Fibroblast of the aortic adventitia (primary cell): ENCODE measurements at places on chromosomes 7 and 10. TPM values are rescaled to one million over a fixed set of nuclear protein-coding genes. Genes with fewer than 3 reads are reported as not detected.

The TMEM130 gene
- total RNA-seq = 0.27 and 0.57 TPM in 2 replicates

The TCAF2 gene
- 1.6 TPM in 2 replicates for total RNA-seq

The CLEC5A gene
- not detected in 2 replicates for total RNA-seq

The ANXA8L1 gene
- total RNA-seq = 1.2 TPM in 1 of 2 replicates, not detected in the other

The DENND2A gene
- total RNA-seq = 10.8 and 17.7 TPM in 2 replicates

The CACNA2D1 gene
- total RNA-seq = 46.0 and 90.5 TPM in 2 replicates

The AFAP1L2 gene
- 0.18 TPM in 1 of 2 replicates, not detected in the other for total RNA-seq

The NUTM2D gene
- total RNA-seq = 0.82 and 2.6 TPM in 2 replicates

The HGF gene
- total RNA-seq = 35.1 and 194 TPM in 2 replicates

The POT1 gene
- total RNA-seq = 19.5 and 45.8 TPM in 2 replicates

The TMEM72 gene
- not detected in 2 replicates for total RNA-seq

The DYNC1I1 gene
- 0.54 and 9.9 TPM in 2 replicates for total RNA-seq

The TRIL gene
- total RNA-seq = 0.81 and 6.3 TPM in 2 replicates

The GDF10 gene
- total RNA-seq = 11.1 TPM in 1 of 2 replicates, not detected in the other

The HABP2 gene
- total RNA-seq = not detected in 2 replicates

DNA sequence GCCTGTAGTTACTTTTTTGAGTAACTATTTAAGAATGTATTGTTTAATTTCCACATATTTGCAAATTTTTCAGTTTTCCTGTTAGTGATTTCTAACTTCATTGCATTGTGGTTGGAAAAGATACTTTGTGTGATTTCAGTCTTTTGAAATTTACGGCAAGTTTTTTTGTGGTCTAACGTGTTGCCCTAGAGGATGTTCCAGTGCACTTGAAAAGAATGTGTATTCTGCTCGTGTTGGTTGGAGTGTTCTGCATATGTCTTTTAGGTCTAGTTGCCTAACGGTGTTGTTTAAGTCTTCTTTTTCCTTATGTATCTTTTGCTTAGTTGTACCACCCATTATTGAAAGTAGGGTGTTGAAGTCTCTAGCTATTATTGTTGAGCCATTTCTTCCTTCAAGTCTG lies 59.7 kb downstream of the LCOR start:
- no peak for DNase-seq

- peak; percentile 11 for DNase-seq
Measured at GRCh38 chr10:12459762-12460161, 110.4 kb downstream of the CAMK1D start.

DNA sequence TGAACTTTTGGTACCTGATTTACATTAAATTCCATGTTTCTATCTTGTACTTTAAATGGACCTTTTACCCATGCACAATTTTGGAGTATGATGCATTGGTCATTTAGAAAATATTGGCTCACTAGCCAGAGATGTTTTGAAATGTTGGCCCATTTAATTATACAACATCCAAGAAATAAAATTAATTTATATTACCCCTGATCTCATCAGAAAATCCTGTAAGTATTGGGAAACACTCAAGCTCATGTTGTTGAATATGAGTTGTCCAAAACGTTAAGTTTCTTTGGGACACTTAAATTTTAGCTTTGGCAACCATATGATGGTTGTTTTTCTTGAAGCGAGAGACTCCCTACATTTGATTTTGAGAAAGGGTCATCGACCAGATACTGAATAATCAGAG lies 492.7 kb downstream of the RPS24 start:
- no peak for DNase-seq

GRCh38 chr10:60175441-60175971 lies 214.2 kb downstream of the ANK3 start:
- peak; percentile 22 for DNase-seq

DNA sequence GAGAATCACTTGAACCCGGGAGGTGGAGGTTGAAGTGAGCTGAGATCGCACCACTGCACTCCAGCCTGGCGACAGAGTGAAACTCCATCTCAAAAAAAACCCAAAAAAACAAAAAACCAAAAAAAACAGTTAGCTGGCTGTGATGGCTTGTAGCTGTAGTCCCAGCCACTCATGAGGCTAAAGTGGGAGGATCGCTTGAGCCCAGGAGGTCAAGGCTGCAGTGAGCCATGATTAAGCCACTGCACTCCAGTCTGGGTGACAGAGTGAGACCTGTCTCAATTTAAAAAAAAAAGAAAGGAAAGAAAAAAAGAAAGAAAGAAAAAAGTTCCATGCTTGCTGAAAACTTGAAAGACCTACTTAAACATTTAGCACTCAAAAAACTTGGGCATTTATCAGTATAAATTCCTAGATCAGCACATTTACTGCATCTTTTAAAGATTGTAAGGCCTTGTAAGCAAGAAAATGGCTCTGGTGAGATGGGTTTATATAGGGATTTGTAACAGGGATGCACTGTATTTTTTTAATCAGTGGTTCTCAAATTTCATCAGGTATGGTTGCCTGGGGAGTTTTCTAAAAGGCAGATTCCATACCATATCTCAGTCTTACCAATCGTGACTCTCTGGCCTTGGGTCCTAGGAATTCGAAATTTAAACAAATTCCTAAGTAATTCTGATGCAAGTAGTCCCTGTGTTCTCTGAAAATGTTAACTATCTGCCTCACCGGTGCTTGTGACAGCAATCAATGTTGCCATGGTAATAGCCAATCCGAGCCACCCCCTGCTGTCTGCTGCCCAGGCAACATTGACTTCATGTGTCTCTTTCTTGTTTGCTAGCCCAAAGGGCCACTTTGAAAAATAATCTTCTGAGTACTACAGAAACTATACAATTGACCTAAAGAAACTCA lies 11.5 kb upstream of the NT5C2 start:
- DNase-seq = no peak

- peak; percentile 83 for DNase-seq
Measured at GRCh38 chr10:100882671-100883311, 30.0 kb upstream of the SLF2 start.

DNA sequence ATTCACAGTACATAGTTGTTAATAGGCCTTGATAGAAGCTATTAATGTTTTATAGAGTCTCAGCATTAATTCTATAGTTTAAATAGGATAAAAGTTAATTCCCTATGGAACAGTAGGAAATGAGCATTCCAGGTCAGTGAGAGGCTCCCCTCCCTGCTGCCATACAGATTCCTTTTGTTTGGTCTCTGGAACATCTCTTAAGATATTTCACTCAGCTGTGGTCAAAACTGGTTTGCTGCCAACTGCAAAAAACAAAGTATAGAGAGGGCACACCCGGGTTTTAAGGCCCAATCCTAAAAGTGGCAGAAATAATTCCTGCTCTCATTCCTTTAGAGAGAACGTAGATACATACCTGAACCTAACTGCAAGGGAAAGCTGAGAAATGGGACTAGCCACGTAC lies 51.3 kb downstream of the MDFIC start:
- peak; percentile 78 for DNase-seq

- peak; percentile 99 for DNase-seq
Measured at GRCh38 chr7:134891262-134891695, 95.0 kb upstream of the AGBL3 start.

- no peak for DNase-seq
Measured at GRCh38 chr10:50552771-50553535, 70.8 kb downstream of the SGMS1 start.

DNA sequence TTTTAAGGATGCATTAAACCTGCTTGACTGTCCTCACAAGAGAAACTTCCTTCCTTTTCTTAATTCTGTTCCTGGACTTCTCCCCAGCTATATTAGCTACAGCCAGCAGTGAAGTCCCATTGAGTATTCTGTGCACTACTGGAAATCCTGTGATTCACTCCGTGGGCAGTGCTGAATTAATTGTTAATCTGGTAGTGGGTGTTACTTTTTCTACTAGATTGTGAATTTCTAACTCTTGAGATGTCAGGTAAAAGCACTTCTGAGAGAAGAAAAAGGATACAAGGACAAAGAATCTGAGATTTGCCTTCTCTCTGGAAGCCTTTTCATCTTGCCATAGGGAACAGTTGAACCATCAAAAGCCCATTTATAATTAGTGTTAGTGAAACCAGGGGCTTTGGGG lies 33.9 kb downstream of the CYCS start:
- no peak for DNase-seq

- DNase-seq = peak; percentile 77
Measured at GRCh38 chr7:107982918-107983389, 20.0 kb downstream of the LAMB1 start.

DNA sequence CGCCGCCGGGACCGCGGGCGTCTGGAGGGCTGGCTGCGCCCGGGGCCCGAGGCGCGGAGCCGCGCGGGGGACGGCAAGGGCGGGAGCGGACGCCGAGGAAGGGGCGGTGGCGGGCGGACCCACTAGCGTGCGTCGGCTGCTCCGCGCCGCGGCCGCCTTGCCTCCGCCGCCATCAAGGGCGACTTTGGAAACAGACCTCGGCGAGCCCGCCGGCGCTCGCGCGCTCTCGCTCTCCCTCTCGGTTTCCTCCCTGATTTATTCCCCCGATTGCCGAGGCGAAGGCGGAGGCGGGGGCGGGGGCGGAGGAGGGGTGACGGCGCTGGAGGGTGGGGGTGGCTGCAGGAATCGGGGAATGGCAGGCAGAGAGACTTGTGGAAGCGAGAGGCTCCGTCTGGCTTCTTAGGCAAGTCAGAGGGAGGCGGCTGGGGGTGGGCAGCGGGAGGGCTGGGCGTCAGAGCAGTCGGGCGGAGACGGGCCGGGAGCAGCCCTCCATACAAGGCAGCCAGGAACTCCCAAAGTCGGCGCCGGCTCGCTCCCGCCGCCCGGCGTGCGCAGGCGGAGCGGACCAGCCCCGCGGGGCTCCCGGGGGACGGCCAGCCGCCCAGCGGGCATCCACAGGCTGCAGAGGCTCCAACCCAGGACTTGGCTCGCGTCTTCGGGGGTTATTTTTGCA lies at the start of gene CACNA2D1:
Gene CACNA2D1 (minus strand): TSS at position 231 of the 673 bp plus-strand sequence.
- DNase-seq = peak; percentile 88

DNA sequence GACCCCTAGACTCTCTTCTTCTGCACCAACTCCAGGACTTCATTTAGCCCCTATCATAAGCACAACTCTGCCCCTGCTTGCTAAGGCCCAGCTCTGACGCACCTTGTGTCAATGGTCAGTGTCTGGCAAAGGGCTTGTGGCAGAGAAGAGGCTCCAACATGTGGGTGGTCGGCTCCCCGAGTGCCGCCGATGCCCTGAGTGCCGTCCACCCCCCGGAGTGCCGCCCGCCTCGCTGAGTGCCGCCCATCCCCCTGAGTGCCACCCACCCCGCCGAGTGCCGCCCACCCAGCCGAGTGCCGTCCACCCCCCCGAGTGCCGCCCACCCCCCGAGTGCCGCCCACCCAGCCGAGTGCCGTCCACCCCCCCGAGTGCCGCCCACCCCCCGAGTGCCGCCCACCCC lies 50.3 kb downstream of the ASB13 start:
- no peak for DNase-seq

DNA sequence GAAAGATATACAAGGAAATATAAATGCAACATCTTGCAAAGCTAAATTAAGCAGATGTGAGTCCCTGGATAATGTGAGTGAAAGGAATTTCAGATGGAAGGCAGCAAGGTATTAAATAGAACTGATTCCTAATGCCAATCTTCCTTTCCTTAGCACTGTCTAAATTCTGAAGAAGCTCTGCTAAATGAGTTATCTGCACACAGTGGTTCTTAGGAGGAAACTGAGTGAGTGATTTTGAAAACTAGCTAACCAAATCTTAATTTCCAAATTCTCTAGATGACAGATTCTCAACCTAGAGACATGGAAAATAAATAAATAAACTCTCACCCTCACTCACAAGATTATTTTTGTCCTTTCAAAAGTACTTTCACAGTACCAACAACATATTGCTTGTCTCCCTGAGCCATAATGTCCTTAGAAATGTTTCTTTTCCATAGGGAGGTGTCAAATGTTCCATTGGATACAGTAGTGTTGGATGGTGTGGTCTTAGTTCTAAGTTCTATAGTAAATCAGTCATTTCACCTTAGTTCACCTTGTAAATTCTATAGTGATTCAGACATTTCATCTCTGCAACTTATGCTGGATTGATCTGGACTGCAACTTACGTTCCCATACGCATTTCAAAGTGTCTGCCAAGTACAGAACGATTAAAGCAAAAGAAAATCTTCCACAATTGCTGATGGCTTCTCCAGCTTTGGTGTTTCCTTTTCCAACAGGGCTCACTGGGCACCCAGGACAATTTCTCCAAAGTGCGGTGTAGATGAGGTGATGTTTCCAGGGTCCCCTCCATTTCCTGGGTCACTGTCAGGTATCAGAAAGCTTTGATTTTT lies 145.4 kb upstream of the FAM171A1 start:
- DNase-seq = no peak

DNA sequence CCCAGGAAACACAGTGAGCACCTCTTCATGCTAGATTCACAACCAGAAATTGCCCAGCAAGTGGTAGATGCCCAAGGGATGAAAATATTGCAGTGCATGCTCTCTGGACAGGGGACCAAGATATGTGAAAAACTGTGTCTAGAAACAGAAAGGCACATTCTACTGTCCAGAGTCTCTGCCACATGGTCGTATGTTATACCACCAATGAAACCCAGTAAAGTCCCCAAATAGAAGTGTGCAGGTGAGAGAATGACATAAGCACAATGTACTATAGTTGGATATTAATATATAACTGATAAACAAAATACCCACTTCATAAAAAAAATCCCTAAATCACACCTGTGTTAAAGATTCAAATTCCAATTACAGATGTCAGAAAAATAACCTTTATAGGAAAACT lies 43.8 kb downstream of the RASGEF1A start:
- no peak for DNase-seq

GRCh38 chr10:100746784-100747455 lies 1.5 kb downstream of the PAX2 start:
- DNase-seq = no peak

DNA sequence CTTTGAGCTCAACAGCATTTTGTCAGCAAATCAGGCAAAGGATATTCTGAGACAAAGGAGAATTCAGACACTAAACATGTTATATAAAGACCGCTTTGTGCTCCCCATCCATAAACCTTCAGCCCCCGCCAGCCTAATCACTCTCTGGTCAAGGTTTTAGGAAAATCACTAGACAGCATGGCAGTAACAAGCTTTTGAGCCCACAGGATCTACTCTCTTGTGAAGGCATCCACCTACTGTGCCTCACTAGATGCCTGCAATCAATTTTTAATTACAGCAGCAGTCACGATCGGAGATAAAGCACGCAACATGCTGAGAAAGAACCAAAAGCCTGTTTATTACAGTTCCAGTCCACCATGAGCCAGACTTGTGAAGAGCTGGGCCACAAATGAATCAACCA lies 19.1 kb downstream of the PDE1C start:
- no peak for DNase-seq
